ENCODE measurements at places on chromosomes 1 and 21. TPM values are rescaled to one million over a fixed set of nuclear protein-coding genes. Genes with fewer than 3 reads are reported as not detected.

DNA sequence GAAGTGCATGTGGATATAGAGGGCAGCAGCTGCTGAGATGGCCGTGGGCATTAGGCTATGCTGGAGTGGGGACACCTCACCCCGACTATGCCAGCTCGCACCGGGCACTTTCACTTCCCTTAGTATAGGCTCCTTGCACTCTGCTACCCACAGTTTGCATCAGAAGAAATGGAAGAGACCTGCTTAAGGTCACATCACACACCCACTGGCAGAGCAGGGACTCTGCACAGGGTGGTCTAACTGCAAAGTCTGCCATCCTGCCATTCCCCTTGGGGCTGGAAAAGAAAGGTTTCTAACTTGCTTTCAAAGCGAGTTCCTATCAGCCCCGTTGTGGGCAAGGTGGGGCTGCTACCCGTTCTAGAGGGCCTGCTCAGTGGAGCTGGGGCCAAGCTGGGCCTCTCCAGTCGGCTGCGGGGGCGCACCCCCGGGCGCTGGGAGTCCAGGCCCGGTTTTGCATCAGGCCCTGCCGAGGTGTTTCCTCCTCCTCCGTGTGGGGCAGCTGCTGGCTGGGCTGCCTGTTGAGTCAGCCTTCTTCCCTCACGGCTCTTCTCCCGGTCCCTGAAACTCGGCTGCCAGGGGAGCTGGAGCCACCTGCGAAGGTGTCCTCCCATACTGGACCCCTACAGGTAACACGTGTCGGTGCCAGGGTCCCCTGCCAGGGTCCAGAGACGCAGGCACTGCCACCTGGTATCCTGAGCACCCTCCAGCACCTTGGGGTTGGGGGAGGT lies at the start of gene SYTL1:
Gene SYTL1, plus strand, starts transcription at position 498 of the 728 bp plus-strand sequence. CDS start 3,313 bp downstream, outside the sequence.
- DNase-seq = peak; percentile 90

GRCh38 chr1:158028969-158029368 lies 35.5 kb downstream of the KIRREL1 start:
- no peak for DNase-seq

- DNase-seq = no peak
Measured at GRCh38 chr1:100131623-100132022, 1.1 kb downstream of the SASS6 start.

GRCh38 chr1:161506336-161507223 lies 1.3 kb downstream of the FCGR2A start:
- DNase-seq = no peak

- DNase-seq = no peak
Measured at GRCh38 chr1:56758135-56758534, 61.1 kb downstream of the FYB2 start.

DNA sequence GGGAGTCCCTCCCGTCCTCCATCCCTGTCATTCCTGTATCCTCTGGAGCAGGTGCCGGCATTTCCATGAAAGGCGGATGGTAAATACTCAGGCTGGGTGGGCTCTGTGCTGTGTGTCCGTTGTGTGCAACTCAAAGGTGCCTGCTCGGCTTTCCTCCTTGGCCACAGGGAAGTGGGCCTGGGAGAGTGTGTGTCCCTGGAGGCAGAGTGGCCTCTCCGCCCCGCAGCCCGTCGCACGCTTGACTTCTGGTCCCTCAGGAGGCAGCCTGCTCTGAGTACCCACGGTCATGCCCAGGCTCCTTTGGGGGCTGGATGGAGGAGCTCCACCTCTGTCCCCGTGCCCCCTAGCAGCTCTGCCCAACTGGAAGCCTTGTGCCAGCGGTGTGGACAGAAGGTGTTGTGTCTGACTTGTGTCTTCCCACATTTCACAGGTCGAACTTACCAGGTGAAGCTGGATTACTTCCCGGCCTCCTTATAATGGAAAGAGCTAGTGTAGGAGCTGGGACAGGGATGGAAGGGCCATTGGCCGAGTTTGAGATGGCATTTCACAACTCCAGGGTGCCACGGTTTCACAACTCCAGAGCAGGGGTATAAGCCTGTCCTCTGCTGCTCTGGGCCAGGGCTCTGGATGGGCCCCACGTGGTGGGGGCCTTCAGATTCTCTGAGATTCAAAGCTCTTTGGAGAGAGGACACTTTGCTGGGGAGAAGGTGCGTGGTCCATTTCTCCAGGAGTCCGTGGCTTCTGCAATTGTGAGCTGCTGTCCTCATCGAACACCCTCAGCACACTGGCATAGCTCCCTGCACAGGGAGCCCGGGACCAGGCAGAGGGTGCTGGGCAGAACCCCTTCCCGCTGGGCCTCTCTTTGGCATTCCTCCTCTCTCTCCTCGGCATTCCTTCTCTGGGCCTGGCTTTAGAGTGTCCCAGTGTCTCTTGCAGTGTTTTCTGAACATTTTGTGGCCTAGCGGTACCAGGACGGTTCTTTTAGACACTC lies 152.7 kb upstream of the COL6A1 start:
- DNase-seq = no peak

DNA sequence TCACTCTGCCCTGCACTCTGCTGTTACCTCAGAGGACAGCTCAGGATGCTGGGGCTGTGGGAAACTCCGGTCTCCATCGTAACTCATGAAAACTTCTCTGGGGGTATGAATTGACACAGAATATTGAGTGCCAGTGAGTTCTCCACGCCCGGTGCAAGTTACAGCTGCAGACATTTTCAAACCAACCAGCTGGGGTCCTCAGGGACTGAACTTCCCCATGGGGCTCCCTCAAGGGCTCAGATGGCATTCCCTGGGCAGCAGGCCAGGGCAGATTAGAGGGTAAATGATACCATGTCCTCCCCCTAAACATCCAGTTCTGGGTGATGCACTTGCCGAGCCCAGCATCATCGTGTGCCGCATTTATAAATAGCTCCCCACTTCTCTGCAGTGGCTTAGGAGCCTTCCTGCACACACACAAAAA lies 27.8 kb upstream of the CCSAP start:
- DNase-seq = no peak

DNA sequence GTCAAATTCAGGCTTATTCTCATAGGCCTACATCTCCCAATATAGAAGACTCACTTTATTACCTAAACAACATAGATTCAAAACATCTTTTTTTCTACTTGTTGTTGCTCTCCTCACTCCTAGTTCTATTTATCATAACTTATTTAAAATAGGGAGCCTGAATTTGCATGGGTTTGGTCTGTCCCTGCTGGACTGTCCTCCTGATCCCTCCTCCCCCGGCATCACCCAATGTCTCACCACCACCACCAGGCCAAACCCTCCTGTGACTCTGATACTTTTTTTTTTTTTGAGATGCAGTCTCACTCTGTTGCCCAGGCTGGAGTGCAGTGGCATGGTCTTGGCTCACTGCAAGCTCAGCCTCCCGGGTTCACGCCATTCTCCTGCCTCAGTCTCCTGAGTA lies 31.8 kb upstream of the MYBPHL start:
- DNase-seq = no peak

GRCh38 chr1:104592926-104593325 lies 843.2 kb downstream of the AMY1C start:
- DNase-seq = peak; percentile 50

GRCh38 chr1:40020447-40021085 lies 20.0 kb upstream of the CAP1 start:
- no peak for DNase-seq

GRCh38 chr1:221565711-221566110 lies 176.2 kb downstream of the DUSP10 start:
- no peak for DNase-seq

GRCh38 chr1:9281908-9282695 lies 10.6 kb upstream of the SPSB1 start:
- DNase-seq = no peak

GRCh38 chr1:151164732-151165280 lies 896 bp downstream of the LYSMD1 start:
- DNase-seq = no peak

DNA sequence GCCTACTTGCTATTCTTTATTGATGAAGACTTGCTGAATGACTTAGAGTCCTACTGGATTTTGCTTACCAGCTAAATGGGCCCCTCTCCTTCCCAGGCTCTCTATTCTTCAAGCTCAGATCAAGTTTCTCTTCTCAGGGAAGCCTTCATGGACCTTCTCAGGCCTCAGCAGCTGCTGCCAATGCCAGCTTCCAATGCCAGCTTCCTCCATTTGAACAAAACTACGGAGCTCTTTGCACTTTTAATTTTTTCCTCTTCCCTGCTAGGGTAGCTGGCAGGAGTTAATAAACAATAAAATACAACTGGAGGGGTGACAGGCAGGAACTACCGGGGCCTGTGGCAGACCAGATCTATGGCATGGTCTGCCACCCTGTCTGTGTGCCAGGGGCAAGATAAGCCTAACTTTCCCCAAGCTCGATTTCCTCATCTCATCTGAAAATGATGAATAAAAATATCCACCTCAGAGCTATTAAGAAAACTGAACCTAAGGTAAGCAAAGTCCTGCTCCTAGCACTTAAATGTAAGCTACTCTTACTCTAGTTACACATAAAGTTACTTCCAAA lies 995 bp upstream of the IPO13 start:
- DNase-seq = no peak

DNA sequence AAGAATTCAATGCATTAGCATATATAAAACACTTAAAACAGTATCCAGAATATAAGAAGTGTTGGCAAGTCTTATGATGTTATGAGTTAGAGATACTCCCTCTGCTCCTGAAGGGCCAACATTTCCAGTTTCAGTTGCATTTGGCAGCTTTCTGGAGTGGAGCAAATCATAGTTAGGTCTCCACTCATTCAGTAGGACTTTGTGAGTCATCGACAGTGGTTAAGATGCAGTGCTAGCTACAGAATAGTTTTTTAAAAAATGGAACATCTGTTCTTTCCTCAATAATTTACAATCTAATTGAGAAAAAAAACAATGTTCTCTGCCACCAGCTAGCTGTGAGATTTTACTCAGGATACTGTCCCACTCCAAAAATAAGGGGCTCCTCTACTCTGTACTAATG lies 389.1 kb downstream of the HLX start:
- no peak for DNase-seq

- peak; percentile 27 for DNase-seq
Measured at GRCh38 chr1:29256394-29256793, 20.1 kb downstream of the PTPRU start.

DNA sequence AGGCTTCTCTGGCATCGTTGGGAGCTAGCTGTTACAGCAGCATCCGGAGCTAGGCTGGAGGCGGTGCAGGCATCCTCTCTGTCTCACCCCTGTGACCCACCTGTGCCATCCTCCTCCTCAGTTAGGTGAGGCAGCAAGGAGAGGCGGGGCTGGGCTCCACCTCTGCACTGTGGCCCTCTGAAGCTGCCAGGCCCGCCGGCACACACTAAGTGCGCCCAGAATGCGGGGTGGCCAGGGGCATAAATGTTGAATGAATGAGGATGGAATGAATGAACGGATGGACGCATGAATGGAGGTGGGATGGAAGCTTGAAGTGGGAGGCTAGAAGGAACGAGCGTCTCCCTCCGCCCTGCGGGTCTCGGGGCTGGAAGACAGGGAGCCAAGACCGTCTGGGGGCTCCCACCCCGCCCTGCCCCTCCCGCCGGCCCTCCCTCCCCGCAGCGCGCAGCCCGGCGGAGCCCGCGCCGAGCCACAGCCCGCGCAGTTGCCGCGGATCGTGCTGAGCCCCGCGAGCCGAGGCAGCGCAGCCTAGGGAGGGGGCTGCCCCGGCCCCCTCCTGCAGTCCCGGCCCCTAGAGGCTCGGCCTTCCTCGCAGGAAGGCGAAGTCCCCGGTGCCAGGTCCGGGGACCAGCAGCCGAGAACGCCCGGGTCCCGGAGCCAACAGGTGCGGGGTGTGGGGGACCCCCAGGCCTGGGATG lies at the start of gene HCRTR1:
Gene HCRTR1, plus strand, starts transcription at position 472 of the 698 bp plus-strand sequence. CDS start 1,504 bp downstream, outside the sequence.
- DNase-seq = no peak

DNA sequence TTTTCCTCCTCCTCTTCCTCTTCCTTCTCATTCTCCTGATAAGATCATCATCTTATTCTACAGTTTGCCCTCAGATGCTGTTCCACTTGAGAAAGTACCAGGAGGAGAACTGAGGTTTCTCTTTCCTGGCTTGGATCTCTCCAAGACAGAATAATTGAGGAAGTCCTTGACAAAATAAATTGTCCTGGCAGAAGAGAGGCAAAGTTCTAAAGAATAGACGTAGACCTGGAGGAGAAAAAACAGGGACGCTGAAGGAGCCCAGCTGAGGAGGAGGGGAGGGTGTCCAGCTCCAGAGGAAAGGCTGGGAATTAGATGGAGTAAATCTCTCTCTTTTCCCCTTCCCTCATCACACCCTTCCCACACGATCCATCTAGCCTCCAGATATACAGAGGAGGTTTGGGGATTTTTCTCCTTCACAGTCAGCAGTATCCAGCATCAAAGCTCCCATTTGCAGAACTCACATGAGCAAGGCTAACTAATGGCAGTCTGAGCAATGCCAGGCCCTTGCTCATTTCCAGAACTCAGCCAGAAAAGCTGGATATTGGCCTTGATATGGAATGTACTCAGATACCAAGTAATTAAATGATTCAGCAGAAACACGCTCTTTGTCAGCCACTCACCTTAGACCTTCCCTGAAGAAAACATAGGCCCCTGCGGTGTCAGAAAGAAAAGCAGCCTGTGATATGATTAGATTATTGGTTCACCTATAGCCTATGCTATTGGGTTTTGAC lies 5.1 kb upstream of the GNG12 start:
- no peak for DNase-seq

- DNase-seq = no peak
Measured at GRCh38 chr1:111723091-111723806, 15.9 kb downstream of the INKA2 start.

- DNase-seq = no peak
Measured at GRCh38 chr1:29641921-29642320, 405.6 kb downstream of the PTPRU start.

- DNase-seq = peak; percentile 81
Measured at GRCh38 chr1:89987159-89987819, 7.6 kb upstream of the ZNF326 start.

GRCh38 chr1:2466958-2467554 lies 9.0 kb upstream of the PLCH2 start:
- peak; percentile 45 for DNase-seq

DNA sequence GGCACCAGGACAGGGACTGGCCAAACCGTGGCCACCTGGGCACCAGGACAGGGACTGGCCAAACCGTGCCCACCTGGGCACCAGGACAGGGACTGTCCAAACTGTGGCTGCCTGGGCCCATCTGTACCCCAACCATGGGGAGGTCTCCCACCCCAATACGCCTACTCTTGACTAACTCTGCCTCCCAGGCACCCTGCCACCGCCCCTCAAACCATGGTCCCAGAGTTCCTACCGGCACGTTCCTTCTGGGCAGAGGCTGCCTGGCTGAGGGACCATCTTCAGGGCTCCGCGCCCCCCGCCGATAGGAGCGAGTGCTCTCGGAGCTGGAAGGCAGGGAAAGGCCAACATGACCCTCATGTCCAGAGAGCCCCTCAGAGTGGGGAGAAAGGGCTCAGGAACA lies 6.3 kb upstream of the TCEA3 start:
- no peak for DNase-seq

The PPIAL4G gene
- not detected for total RNA-seq

The SPATA17 gene
- total RNA-seq = not detected

The ENSA gene
- 166 TPM for total RNA-seq

The ARHGEF11 gene
- total RNA-seq = 3.8 TPM

The ERVH48-1 gene
- not detected for total RNA-seq

The SPATA21 gene
- total RNA-seq = 0.40 TPM

The GBP7 gene
- not detected for total RNA-seq

The LCE1D gene
- not detected for total RNA-seq

The C8A gene
- total RNA-seq = not detected

The PSRC1 gene
- 43.7 TPM for total RNA-seq

Measured in OCI-LY7 (cell line).